ENCODE measurements at places on chromosomes 1 and 21.

DNA sequence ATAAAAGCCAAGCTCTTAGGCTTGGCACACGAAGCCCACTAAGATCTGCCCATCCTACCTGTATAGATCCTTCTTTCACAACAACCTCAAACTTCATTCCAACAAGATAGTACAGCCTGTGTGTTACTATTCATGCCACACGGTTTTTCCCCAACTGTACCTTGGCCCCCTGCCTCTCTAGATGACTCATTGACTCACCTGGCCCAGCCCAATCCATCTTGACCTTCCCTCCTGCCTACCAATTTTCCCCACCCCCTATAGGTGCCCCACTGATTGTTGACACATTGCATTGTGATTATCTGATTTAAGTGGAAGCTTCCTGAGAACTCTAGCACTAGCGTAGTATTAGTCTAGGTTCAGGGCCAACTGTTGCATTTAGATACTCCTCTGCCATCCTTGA is 2.0 kb upstream of the CD101 start:
- no peak for DNase-seq

- DNase-seq, result peak; percentile 27
Observed at GRCh38 chr1:181676269-181676668, 193.0 kb downstream of the CACNA1E start.

DNA sequence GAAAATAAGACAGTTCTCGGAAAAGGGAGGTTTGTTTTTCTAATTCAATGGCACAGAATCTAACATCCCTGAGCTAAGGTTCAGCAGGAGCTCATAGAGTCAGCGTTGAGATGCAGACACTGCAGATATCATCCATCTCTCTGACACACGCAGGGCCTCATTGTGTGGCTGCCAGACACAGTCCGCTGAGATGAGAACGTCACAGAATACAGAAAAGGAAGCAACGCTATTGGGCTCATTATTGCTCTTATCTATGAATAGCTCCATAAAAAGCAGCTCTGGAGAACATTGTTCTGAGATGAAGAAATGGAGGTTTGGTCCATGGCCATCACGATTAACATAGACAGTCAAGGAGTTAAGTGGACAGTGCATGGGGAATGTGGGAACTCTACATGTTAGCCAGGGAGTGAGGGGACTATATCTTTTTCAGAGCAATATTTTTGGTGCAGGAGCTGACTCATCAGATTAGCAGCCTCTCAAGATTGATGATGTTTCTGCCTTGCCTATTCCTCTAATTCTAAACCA is 771.6 kb upstream of the CXADR start:
- DNase-seq, result peak; percentile 8

GRCh38 chr1:175303201-175303707 is 110.7 kb upstream of the KIAA0040 start:
- DNase-seq, result no peak

Data from fibroblast of skin of scalp (primary cell).